ENCODE measurements at places on chromosomes 2 and 18. TPM values are rescaled to one million over a fixed set of nuclear protein-coding genes. Genes with fewer than 3 reads are reported as not detected.

DNA sequence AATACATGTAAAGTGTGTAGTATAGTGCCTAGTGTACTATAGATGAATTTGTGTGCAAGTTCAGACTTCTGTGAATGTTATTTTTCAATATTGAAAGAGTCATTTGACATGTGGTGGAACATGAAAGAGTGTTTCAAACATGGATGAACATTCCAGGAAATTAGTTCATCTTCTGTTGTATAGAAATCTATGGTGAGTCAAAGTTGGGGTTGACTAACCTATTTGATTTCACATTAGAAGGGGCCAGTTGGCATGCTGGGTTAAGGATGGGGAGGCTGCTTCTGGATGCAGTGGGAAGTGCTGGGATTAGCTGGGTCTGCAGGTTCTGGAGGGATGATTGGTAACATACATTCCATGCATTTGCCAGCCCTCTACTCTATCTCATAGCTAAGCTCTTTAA is 50.6 kb downstream of the LYPD6B start:
- ATAC-seq, result peak; percentile 59

DNA sequence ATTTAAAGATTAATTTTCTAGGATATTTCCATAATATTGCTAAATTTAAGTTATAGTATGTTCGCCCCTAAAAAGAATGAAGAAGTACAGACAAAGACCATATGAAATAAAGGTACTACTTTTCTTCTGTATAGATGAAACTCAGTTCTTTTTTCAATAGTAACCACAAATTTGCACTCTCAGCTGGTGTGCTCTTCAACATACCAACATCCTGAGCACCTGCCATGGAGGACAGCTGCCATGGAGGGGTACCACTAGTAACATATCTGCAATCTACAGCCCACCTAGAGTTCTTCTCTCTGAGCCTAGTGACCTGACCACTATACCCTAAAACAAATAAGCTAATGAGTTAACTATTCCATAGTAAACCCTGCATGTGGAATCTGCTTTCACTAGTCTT is 36.8 kb upstream of the ERCC3 start:
- no peak for ATAC-seq

DNA sequence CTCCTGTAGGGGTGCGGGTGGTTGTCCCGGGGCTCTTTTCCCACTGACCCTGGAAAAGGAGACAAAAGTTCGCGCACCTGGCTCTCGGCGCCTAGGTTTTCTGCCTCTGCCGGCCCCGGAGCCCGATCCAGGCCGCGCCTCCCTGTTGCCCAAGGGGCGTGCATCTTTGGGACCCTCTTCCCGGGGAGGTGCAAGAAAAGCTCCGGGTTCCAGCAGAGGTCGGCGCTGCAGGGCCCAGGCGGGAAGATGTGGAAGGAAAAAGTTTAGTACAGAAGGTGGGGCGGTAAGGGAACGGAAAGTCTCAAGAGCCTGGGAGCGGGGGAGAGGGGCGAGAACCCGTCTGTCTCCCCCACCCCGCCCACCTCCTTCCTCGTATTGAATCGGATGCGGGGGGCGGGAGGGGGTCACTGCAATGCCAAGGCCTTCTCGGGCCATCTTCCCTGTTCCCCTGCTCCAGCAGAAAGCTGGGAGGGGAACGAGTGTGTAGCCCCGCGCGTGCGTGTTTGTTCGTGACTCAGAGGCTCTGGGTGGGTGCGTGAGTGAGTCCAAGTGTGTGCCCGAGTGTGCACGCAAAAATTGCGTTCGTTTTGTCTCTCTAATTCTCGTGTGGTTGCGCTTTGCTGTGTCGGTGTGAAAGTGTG is 6.3 kb upstream of the EN1 start:
- no peak for ATAC-seq

DNA sequence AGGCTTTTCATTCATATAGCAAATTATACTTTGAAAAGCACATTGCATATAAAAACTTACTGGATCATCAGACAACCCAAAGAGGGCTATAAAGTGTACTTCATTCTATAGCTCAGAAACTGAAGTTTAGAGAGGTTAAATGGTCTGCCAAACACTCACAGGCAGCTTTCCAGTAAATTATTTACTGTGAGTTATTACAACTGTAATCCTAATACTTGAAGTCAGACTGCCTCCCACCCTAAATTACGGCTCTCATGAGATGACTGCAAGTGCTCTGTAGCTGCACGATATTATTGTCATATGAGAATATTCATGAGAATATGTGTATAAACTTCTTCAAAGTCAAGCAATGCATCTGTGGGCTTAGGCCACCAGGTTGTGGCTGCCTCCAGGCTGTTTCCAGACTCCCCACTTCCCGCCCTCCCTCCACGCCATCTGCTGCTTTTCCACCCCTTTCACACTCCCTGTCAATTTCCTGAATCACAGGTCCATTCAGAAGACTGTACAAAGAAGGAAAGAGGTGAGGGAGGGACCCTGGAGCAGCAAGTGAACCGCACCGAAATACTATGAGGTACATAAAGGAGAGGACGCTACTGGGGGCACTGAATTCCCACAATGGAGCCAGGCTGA is 111.1 kb upstream of the SPOPL start:
- ATAC-seq, result no peak

DNA sequence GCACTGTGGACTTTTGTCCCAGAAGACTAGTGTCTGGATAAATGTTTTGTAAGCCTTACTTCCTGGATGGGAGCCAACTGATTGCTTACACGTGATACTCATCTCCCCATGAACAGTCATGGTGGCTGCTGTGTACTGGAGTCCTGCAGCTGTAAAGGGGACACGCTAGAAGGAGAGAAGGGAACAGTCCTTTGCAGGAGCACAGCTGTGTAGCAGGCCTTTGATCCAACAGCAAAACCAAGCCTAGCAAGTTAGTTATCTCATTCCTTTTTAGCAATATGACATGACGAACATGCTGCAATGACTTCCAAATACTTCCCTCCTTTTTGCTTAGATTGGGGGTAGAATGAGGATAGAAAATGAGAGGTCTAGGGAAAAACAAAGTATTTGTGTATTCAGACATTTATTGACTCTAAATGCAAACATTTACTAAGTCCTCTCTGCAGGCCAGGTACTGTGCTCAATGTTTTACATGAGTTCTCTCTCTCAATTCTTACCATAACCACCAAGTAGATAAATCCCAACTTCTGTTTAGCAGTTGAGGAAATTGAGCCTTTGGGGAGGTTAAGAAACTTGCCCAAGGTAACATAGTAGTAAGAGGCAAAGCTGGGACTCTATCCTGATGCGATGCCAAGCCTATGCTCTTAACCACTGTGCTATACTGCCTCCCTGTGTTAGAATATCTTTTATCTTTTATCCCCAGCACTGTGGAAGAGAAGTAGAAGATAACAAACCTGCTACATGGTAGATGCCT is 55.4 kb upstream of the CD28 start:
- peak; percentile 92 for ATAC-seq

DNA sequence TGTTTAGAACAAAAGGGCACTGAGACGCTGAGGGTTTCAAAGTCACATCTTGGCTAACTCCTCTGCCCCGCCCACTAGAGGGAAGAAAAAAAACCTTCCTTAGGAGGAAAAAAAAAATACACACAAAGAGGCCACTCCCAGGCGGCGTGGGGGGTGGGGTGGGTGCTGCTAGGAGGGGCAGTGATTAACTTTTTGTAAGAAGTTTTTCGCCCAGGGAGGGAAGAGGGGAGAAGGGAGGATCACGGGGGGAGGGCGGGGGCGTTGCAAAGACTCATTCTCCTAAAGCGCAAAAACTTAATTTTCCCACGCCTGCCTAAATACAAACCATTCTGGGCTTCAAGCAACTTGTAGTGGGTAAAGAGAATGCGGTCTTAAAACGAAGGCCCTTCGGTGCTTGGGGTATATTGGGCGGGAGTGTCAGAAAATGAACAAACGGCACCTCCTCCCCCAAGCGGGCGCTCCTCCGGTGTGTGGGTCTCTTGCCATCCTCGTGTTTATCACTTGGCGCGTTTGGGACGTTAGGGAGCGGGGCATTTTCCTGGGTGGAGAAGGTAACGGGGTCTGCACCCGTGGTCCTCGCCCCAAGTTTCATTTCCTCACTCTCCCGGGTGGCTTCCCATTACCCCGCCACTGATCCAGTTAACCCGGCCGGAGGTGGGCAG is 1.7 kb downstream of the CXCR4 start:
- peak; percentile 9 for ATAC-seq

DNA sequence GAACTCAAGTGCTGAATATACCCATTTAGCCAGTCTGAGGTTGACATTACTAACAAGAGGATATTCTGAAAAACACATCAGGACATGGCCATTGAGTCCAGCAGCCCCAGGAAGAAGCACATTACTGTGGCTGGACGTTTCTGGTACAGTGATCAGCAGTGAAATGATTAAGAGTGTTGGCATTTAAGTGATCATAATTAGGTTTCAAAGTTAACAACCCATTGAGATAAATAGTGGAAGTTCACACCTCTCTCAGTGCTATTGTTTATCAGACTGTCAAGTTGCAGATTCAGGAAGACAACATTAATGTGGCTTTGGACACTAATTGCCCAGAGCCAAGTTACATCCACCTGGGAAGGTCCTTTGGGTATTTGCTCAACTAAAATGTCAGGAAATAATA is 139.5 kb upstream of the GAREM1 start:
- no peak for ATAC-seq

GRCh38 chr2:44981714-44982108 is 27.5 kb downstream of the SIX2 start:
- peak; percentile 39 for ATAC-seq

DNA sequence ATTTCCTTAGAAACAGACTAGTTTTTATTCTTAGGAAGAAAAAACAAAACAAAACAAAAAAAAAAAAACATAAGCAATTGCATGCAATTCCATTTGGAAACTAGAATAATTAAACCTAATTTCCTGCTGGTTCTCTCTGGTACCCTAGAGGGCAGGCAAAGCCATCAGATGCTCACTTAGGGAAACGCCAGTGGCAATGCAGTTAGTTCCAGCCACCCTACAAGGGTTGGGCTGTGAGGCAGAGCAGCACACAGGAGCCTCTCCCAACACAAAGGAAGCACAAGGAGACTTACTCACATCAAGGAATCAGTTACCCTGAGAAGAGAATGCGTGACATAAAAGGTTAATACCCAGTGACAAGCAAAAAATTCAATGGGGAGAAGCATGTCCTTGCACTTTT is 28.8 kb downstream of the CCDC93 start:
- no peak for ATAC-seq

GRCh38 chr2:215931256-215931903 is 82.0 kb downstream of the MREG start:
- ATAC-seq, result peak; percentile 72

DNA sequence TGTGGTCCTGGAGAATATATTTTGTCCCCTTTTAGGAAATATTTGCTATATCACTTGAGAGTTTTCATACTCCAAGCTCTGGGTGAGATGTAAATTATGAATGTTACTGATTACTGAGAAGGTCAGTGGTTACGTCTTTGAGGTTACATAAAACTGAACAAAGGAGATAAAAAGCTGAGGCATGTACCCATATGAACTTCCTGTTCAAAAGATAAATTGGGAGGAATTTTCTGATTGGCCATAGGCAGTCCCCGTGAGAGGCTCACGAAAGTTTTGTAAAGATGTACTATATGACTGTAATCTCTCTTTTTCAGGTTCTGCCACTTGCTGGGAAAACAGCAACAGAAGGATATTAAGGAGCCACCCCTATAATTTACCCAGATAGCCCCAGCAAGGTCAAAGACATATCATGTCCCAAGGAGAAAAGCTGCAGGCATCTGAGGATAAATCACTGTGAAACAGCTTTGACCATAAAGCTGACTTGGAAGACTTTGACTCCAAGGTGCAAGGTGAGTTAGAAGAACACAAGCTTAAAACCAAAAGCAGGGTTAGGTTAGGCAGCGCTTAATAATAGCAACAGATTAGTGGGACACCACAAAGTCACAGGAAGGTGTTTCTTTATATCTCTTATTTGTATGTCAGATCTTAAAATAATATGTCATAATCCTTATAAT is 90.4 kb downstream of the OSBPL6 start:
- no peak for ATAC-seq

DNA sequence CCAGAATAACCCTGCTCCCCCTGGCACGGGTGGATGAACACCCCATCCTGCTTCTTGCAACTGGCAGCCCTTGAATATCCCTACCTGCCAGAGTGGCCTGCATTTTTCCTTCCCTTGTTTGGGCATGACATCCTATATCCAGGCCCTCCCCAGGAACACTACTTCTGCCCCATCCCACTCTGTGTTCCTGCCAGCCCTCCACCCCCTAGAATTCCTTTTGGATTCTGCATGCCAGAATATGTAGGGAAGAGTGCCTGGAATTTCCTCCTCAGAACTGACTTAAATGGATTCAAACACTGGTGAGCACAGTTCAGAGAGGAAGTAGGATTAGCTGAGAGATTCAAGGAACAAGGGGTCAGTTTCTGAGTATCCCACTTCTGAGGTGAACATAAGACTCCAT is 123.5 kb upstream of the PELI1 start:
- ATAC-seq, result no peak

GRCh38 chr2:75303227-75303626 is 103.9 kb upstream of the TACR1 start:
- ATAC-seq, result no peak

GRCh38 chr18:46324087-46324955 is 220.1 kb downstream of the HAUS1 start:
- ATAC-seq, result peak; percentile 26

DNA sequence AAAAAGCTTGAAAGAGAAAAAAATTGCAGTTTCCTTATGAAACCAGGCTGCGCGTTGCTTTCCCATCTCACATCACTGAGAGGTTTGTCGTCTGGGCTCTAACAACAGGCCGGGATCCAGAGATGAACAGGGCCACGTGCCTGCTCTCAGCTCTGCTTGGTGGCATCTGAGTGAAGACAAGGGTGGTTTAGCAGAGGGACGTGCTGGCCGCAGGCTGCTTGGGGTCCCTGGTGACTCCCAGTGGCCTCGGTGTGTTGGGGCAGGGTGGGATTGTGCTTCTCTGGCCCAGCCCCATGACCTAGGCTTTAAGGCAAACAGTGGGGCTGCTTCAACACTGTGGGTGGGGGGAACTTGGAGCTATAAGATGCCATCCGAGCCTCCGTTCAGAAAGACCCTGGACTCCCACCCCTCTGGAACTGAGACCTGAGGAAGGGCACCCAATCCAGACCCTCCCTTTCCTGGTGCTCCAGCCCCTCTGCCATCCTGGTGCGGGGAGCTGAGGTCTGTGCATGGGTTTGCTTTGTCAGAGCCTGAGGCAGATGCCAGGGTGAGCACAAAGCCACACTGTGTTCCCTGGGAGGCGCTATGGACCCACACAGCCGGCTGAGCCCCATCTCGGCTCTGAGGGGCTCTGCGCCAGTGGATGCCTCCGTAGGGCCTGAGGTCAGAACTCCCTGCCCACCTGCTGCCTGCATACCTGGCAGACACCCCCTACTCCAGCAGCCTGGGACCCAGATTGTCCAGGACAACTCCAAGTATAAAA is 18.4 kb upstream of the HPCAL1 start:
- ATAC-seq, result no peak

The ANKRD29 gene
- total RNA-seq, result not detected

The RMC1 gene
- total RNA-seq, result 55.0 TPM

The C2orf78 gene
- 0.08 TPM for total RNA-seq

The TUBA4B gene
- not detected for total RNA-seq

The TOGARAM2 gene
- total RNA-seq, result 3.0 TPM

The ALK gene
- total RNA-seq, result not detected

The LYG2 gene
- not detected for total RNA-seq

Data from activated T-helper 17 cell treated with anti-CD3 and anti-CD28 coated beads, Interleukin-2, amount 50 U/mL, for 72 hours (primary cell).